ENCODE measurements at places on chromosomes 12 and 14.

- no peak for DNase-seq
Measured at GRCh38 chr14:71729596-71729995, 202.6 kb upstream of the RGS6 start.

DNA sequence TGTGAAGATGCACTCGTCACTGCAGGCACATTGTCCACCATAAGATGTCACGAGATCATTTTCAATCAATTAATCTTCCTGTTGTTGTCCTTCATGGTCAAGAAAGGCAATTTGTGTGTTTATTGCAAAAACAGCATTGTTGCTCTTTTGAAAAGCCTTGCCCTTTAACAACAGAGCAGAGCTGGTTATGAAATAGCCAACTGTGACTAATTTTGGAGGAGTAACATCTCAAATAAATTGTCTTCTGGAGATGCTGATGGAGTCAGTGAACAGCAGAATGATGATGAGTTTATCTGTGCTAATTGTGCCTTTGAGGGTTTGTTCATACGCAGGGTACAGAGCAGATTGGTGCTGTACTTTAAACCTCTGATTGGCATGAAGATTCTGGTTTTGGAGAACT, 88.3 kb upstream of the E2F7 start:
- DNase-seq, result no peak

DNA sequence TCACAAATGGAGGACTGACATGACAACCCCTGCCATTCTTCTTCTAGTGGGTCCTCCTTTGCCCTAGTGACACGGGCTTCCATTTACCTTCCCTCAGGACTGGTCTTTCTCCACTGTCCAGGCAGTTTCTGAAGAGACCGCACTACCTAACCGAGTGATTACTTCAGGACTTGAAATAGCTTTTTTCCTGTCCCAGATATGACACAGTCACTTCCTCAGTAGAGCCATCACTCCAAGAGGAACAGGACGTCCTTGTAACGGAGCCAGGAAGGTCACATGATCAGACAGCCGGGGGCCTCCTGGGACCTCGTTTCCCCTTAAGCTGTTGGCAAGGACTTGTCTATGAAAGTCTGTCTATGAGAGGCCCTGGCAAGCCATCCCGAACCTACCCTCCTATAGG, 62.3 kb downstream of the FOS start:
- no peak for DNase-seq

DNA sequence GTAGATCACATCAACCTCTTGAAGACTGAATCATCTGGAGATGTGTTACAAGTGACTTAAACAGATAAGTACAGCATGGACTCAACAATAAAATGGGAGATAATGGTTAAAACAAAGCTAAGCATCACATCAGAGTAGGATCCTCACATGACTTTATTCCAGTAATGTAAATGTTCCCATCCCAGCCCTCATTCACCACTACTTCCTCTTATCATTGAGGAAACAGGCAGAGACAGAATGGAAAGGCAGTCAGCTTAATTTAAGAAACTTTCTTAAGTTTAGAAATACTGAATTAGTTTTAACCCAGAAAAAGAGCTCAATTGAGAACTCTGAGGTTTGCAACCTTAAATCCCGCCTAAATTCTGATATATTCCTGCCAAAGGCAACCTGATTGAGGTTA, 1.2 kb upstream of the ALG10 start:
- DNase-seq, result no peak

DNA sequence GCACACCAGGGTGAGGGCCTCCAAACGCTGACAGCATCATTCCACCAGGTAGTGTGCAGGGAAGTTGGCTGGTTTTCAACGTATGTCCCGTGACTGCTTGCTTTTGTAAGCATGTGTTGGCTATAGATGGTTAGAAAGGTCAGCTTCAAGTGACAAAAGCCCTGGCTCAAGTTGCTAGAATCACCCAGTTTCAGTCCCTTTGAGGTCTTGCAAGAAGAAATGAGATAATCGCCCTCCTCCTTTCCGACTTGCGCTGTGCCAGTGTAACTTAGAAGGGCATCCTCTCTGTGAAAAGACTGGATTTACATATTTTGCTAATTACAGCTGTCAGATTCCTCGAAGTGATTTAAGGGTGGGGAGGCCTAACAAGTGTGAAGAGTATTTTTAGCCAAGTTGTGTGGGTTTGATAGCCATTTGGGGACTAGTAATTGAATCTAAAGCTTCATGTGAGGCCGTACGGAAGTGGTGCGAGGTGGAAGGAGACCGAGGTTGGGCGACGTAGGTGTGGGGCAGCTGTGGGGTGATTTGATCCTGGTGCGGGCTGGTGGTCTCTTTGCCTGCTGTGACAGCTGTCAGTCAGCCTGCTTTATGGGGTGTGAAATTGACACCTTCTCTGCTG, 94.7 kb downstream of the CHST11 start:
- DNase-seq, result no peak

DNA sequence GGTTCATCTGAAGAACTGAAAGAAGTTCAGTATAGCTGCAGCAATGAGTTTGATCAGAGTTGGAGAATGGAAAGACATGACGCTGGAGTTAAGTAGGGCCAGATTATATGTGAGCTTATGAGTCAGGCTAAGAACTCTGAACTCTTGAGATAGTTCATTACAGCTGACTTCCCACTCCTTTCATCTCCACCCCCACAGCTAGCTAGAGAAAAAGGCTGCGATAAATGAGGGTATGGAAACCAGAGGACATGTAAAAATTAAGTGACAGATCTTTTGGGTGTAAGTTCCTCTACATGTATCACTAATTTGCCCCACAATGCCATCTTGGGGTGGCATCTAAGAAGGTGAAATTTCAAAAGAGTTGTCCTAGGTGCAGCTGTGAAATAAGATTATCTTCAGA, 28.6 kb downstream of the PYM1 start:
- DNase-seq, result no peak

GRCh38 chr12:47193066-47193465, 113.3 kb upstream of the AMIGO2 start:
- no peak for DNase-seq

- no peak for DNase-seq
Measured at GRCh38 chr14:44995770-44996294, 33.8 kb downstream of the TOGARAM1 start.

DNA sequence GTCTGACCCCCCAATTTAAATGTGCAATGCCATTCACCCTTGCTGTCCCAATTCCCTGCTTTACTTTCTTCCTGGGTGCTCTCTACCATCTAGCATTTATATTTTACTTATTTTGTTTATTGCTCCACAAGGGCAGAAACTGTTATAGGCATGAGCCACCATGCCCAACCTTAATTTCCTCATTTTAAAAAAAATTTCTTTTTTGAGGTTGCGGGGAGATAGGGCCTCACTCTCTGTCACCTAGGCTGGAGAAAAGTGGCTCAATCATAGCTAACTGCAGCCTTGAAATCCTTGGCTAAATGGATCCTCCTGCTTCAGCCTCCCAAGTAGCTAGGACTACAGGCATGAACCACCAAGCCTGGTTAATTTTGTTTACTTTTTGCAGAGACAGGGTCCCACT, 13.0 kb downstream of the HPD start:
- no peak for DNase-seq

DNA sequence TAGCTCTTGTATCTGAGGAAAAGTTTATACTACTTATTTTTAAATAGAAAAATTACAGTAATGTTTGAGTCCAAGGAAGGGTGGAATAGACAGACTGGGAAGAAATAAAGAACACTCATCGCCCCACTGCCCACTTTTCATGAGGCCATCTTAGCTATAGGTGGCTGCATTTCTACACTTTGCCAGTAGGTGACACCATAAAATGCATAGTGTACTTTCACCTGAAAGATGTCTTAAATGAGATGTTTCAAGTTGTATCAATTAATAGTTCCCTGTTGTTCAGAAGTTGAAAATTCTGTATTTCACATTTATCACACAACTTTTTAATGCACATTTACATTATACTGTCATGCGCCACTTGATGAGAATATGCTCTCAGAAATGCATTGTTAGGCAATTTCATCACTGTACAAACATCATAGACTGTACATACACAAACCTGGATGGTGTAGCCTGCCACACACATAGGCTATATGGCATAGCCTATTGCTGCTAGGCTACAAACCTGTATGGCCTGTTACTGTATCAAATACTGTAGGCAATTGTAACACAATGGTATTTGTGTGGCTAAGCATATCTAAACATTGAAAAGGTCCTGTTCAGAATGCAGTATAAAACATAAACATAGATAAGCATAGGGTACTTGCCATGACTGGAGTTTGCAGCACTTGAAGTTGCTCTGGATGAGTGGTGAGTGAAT, 27.6 kb downstream of the PMCH start:
- DNase-seq, result no peak

GRCh38 chr14:25074099-25074685, 24.2 kb upstream of the STXBP6 start:
- DNase-seq, result no peak

DNA sequence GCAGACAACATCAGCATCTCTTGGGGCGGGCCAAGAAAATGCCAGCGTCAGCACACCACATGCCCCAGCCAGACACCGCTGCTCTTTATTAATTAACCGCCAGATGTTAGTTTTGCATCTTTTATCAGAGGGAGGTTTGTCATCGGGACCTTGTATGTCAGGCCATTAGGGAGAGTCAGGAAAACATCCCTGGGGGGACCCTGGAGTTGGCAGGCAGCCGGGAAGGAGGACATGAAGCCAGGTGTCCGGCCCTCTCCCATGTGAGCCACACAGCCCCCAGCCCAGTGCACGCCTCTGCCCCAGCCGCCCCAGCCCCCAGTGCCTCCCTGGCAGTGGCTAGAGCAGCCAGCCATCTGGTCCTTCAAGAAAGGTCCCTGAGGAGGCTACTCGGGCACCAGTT, 56.9 kb upstream of the FAM222A start:
- DNase-seq, result no peak

DNA sequence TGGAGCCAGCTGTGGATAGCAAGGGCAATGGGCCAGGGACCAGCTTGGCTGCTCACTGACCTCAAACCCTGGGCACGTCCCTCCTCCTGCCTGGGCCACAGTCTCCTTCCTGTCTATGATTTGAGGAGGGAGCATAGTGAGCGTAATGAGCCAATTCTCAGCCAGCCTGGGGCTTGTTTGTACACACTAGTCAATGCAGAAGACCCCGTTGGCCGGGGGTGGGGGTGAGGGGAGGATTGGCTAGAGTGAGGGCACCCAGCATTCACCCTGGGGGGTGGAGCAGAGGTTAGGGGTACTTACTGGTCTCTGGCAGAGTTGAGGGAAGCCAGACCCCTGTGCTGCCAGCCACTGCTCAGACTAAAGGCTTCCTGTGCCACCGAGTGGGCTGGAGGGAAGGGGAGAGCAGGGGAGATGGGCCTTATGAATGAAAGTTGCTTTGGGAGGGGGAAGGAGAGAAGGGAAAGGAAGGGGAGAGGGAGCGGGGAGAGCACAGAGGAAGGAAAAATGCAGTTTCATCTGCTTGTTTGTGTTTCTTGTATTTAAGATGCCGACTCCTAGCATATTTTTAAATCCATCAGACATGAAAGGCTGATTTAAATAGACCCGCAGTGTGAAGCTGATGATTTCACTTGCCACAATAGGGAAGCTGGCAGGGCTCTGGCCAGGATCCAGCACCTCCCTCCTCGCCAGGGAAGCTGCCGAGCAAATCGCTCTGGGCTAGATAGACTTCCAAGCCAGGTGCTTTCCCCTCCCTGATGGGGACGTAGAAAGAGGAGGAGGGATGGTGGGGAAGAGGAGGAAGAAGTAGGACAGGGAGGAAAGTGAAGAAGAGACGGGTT, 114.0 kb downstream of the PRMT8 start:
- no peak for DNase-seq

DNA sequence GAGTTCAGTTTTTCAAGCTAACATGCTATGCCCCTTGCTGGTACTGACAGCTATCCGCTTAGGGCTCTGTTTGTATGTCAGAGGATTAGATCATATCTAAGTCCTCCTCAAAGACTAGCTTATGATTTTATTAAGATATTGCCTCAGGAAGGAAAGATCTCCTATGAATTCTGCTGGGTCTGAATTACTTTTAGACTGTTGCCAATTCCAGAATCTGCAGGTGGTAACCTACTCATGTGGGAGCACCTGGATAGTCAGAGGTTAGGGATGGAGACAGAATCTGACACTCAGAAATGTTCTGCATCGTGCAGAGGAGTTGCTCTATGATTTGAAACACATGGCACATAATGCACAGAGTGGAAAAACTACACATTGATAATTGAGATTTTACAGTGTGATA, 843.4 kb downstream of the SLC6A15 start:
- no peak for DNase-seq

DNA sequence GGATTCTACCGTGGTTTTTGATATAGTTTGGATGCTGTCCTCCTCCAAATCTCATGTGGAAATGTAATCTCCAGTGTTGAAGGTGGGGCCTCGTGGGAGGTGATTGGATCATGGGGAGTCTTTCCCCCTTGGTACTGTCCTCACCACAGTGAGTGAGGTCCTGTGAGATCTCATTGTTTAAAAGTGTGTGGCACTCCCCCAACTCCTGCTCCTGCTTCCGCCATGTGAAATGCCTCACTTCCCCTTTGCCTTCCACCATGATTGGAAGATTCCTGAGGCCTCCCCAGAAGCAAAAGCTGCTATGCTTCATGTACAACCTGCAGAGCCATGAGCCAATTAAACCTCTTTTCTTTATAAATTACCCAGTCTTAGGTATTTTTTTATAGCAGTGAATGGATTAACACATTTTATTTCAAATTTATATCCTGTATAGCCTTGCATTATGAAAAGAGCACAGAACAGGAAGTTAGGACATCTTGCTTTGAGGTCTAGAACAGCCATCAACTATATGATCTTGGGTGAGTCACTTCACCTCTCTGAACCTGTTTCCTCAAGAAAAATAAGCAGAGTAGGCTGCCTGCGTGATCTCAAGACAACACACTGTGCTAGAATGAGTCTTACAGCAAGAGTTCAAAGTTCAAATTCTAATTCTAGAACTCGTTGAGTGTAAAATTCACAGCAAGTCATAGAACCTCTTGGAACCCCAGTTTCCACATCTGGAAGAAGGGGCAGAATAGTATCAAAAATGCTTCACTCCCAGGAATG, 160.9 kb upstream of the EEA1 start:
- no peak for DNase-seq

DNA sequence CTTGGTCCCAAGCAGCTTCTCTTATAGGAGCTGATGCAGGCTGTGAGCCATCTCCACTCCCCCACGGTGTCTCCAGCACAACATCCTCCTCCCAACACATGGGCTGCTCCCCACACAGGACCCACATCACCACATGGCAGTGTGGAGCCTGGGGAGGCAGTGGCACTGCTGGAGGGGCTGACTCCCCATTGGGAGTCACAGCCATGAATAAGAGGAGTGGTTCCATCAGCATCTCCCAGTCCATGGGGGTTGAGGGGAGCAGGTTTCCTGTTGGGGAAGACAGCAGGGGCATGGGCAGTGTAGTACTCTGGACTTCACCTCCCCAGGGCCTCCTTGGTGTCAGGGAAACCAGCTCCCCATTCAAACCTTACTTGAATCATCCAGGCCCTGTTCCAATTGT, 40.5 kb upstream of the OXA1L start:
- DNase-seq, result no peak
